T-helper 22 cell (primary cell): ENCODE measurements at places on chromosomes 6 and 20.

- DNase-seq, result no peak
Observed at GRCh38 chr6:72248621-72249020, 362.3 kb downstream of the RIMS1 start.

DNA sequence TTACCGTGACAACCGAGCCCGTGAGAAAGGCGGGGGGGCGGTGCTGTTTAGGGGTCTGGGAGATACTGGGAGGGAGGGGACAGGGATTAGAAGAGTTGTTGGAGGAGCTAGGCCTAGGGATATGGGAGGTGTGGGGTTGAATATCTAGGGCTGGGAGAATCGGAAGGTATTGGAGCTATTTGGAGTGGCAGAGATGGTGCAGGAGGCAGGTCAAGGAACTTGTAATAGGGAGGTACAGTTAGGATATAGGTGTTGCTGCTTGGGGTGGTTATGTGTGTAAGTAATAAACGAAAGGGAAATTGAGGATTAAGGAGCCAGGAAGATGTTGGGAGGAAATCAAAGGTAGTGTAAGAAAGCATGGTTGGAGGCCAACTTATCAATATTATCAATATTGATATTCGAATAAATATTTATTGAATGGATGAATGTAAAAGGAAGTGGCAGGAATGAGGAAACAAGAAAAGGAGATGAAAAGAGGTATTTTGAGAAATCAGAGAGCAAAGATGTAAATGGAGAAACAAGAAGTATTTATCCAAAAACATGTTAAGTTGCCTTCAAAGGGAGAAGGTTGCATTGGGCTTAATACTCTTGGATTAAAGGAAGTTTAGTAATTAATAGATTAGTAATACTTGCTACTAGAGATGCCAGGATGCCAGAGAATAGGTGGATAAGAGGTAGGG lies 602 bp downstream of the PPP1R11 start:
- DNase-seq, result no peak

- DNase-seq, result no peak
Observed at GRCh38 chr6:31620586-31621319, at the start of gene PRRC2A. Gene PRRC2A, plus strand, starts transcription at chr6:31620715. Its CDS starts 2,075 bp downstream, at chr6:31622790.

- no peak for DNase-seq
Observed at GRCh38 chr20:49687595-49688567, 25.8 kb downstream of the B4GALT5 start.
